ENCODE measurements at places on chromosomes 12 and 14.

- no peak for DNase-seq
These were observed 44.9 kb downstream of the DDX11 start for GRCh38 chr12:31118347-31119191.

- DNase-seq: no peak
These were observed 337.9 kb downstream of the NRXN3 start for GRCh38 chr14:78508023-78508422.

- no peak for DNase-seq
These were observed 133.1 kb downstream of the LRIG3 start for GRCh38 chr12:58787021-58787760.

- no peak for DNase-seq
These were observed 188.7 kb downstream of the BCAT1 start for GRCh38 chr12:24760162-24760561.

DNA sequence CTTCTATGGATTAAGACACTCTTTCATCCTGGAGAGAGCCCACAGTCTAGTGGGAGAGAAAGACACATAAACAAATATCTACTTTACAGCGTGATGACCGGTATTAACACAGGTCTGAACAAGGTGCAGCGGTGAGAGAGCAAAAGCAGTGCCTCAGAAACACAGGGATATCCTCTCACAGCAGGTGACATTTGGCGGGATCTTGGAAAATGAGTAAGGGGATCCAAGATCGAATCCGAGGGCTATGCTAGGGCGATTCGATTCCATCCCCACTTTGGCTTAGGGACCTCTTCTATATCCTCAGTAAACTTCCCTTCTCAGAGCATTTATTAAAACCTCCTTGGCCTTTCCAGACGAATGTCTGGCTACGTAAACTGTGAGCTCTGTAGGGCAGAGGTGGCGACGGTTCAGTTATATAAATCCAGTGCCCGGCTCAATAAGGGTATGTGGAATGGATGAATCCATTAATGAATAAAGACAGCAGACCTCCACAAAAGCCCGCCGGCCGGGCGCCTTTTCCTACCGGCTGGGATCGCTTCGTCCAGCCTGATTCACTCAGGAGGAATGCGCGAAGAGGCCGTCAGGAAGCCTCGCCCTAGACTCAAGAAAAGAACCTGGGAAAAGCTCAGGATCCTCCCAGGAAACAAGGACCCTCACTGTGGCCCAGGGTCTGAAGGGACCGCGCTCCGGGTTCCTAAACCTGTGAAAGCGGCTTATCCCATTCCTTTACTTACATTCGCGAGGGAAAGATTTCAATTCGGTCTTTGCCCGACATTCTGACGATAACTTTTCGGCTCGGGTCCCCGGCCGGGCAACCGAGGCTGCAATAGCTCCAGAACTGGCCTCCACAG, 455 bp downstream of the ATP6V1D start:
- no peak for DNase-seq

DNA sequence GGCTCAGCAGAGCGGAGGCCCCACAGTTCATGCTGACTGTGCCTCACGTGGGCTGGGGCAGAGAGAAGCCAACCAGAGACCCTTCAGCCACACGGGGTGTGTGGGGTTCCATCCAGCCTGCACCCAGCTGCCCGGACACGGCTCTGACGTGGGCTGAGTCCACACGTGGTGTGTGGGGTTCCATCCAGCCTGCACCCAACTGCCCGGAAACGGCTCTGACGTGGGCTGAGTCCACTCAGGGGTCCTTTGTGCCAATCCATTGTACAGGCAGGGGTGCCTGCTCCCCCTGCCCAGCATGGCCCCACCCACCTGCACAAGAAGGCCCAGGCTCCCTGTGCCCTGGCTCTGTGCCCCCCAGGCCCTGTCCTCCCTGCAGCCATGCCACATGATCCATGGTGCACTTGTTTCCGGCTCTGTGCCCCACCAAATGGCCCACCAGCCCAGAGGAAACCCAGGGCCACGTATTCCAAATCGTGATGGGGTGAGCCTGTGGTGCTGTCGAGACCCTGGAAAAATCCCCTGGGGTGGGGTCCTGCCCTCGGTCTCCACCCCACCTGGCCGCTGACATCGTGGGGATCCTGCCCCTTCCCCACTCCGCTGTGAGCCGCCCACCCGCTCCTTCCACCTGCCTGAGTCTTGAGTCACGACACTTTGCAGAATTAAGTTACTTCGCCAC, 99.3 kb upstream of the SFSWAP start:
- no peak for DNase-seq

DNA sequence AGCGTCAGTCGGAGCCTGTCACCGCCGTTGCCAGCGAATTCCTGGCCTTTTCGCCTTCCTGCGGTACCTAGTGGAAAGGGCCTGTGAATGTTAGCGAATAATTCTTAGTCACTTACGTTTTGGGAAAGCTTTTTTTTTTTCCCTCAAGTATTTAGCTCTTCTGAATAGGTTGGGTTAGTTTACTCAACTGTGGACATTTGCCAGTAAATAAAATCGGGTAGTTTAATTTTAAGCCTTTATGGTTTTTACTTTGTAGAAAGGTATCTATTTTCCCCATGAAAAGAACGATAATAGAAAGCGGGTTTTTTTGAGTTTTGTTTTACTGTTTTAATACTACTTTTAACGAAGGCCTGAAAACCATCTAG, 1.7 kb downstream of the YY1 start:
- no peak for DNase-seq

- no peak for DNase-seq
These were observed 7.2 kb downstream of the NAV3 start for GRCh38 chr12:77837876-77838291.

DNA sequence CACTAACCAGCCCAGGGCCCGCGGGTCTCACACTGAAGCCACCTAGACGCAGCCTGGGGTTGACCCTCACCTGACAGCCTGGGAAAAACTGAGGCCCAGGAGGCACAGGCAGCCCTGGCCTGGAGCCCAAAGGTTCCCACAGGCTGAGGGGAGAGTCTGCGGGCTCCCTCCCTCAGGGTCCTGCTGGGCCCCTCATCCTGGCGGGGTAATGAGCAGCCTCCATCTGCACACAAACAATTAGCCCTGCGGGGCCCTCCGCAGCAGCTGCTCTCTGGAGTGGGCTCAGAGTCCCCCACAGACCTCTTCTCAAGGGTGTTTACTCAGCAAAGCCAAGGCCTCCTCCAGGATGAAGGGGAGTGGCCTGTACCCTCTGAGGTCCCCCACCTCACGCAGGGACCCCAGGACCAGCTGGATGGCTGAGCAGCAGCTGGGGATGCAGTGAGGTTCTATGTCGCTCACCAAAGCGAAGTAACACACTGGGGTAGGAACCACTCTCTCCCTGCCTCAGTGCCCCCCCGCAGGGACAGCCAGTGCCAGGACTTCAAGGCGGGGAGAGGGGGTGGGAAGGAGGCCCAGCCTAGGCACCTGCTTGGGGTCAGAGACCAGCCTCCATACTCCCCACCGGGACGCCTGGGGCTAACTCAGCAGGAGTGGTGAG, 7.3 kb downstream of the AKT1 start:
- DNase-seq: no peak

DNA sequence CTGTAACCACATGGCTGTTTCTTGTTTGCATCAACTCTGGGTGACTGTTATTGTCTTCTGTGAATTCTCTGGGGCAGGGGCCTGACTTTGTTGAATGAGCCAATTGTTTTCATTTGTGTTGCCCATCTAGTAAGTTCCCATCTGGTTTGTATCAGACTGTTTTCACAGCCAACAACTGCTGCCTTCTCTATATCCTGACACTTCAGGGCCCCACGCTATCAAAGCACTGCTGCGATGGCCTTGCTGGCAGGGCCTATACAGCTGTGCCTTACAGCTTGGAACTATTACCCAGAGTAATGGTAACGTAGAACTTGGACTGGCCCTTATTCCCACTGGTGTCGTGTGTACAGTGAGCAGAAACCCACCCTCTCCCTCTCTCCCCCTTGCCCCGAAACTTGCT, 104.3 kb upstream of the DACT1 start:
- no peak for DNase-seq

DNA sequence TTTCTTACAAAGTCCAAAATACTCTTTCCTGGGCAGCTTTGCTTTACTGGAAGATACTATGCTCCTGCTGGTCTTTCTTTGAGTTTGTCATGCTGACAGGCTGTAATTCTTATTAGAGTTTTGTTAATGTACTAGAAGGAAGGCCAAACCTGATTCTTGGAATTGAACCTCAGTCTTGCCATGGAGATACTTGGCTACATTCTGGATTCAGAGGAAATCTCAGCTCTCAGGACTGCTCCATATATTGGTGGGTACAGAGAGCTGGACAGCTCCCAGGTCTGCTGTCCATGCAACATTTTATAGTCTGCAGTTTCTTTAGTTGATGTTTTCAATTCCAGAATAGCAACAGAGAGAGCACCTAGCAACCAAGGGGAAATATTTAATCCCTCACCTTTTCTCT, 363.1 kb upstream of the STXBP6 start:
- DNase-seq: no peak

DNA sequence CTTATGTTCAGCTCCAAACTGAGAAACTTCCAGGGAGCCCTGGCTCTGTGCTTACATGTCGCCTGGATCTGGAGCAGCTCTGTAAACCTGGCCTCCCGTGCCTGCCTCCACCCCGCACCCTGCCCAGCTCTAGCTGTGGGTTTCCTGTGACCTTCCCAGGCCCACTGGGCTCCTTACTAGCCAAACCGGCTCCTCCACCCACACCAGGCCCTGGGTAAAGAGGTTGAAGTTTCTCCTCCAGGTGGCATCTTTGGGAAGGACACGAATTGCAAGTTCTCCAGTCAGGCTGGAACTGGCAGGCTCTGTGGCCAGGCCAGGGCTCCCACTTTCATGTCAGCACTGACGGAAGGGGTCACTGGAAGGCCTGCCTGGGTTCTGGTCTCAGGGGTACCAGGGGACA, 60.9 kb upstream of the ZFP36L1 start:
- no peak for DNase-seq

GRCh38 chr14:50920482-50921230, 23.6 kb downstream of the PYGL start:
- DNase-seq: no peak

GRCh38 chr12:104997541-104997940, 11.4 kb downstream of the NOPCHAP1 start:
- DNase-seq: no peak

DNA sequence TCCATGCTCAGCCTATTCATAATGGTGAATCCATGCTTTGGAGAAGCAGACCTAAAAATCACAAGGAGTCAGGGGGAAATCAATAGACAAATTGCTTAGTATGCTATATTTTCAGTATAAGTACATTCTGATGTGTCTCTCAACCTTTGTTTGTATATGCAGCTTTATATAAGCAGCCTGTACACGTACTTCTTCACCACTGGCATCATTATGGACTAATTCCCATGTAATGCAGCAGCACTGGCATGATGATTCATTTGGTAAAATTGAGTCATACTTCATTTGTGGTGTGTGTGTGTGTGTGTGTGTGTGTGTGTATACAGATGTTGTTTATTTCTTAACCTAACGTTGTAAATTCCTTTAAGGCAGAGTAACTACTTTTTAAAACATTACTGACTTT, 10.9 kb downstream of the DCP1B start:
- no peak for DNase-seq

DNA sequence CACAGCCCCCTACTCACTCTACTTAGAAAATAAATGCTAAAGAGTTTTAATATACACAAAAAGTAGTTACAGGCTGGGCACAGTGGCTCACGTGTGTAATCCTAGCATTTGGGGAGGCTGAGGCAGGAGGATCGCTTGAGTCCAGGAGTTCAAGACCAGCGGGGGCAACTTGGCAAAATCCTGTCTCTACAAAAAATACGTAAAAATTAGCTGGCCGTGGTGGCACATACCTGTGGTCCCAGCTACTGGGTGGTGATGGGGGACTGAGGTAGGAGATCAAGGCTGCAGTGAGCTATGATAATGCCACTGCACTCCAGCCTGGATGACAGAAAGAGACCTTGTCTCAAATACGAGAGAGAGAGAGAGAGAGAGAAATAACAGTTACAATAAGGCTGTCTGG, 9.9 kb upstream of the DYNC1H1 start:
- no peak for DNase-seq

DNA sequence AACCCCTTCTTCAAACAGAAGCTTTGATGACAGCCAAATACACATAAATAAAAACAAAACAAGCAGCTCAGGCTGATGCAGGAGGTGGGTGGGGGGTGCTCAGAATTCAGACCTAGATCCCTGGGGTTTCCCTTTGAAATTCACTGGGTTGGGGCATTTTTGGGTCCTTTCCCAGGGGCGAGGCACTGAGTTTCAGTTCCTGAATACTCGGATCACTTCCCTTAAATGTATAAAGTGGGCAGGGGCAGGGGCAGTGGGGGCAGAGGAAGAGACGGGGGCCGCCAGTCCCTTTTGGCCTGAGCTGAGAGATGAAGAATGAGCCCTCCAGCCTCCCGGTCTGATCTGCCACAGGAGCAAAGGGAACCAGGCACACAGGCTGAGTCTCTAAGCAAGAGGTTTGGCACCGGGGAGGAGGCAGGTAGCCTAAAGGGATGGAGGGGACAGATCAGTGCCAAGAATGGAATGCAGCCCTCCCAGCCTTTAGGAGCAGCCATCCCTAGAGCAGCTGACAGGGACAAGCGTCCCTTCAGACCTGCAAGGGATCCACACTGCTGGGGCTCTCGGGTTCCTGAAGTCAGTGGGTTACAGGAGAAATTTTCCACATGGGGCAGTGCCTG, 20.3 kb downstream of the KDM2B start:
- no peak for DNase-seq

DNA sequence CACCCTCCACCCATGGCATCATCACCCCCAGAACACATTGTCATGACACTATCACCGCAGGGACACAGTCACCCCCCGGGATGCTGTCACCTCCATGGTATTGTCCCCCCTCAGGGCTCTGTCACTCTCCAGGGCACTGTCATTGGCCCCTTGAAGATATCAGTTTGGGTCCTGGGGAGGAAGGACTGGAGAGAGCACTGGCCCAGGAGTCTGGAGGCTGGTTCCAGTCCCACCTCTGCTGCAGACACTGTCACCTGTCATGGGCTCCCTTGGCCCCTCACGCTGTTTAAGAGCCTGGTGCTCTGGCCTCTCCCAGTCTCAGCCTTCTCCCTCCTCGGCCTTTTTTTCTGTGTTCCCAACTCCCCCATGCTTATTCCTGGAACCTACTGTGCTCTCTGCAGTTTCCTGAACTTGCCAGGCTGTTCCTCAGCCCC, 31.9 kb downstream of the SERPINA3 start:
- DNase-seq: no peak

- DNase-seq: no peak
These were observed 12.7 kb downstream of the BMAL2 start for GRCh38 chr12:27345376-27345775.

GRCh38 chr14:90201344-90201743, 55.0 kb upstream of the PSMC1 start:
- no peak for DNase-seq

All from activated CD4-positive, alpha-beta T cell treated with anti-CD3 and anti-CD28 coated beads for 24 hours (primary cell).